ENCODE measurements at places on chromosomes 2 and 18. TPM values are rescaled to one million over a fixed set of nuclear protein-coding genes. Genes with fewer than 3 reads are reported as not detected.

- no peak for DNase-seq
These were observed 1.2 kb downstream of the RAB12 start for GRCh38 chr18:8610459-8610851.

GRCh38 chr18:47752796-47753645 is 177.4 kb downstream of the SMAD2 start:
- DNase-seq, result no peak

Gene ASPRV1
- 5.6 TPM for total RNA-seq

DNA sequence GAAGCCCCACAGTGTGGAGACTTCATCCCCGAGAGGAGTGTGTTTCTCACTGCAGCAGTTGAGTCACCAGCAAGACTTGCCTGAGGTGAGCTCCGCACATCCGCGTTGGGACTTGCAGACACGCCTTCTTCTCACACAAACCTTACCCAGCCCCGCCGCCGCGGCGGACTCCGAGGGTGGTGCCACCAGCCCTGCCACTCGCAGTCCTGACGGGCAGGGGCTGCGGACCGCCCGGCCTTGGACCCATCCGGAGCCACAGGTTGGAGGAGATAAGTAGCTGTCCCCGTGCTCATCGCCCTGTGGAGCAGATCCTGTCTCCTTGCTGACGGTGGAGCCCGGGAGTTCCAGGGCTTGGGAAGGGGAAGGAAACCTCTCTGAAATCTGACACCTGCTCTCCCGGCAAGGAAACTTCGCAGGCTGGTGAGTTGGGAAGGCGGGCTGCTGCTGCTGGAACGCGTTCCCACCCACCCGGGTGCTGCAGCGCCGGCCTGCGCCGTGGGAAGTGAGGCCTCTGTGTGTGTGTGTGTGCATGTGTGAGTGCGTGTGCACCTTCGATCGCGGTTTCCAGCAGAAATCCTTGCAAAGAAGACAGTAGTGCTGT is at the start of gene RAB27B:
RAB27B (plus strand) TSS at position 197 of the 601 bp plus-strand sequence. CDS start 49,109 bp downstream, outside the sequence.
- peak; percentile 66 for DNase-seq

Gene CCDC148
- total RNA-seq, result 2.9 TPM

- no peak for DNase-seq
These were observed 171.6 kb upstream of the SETBP1 start for GRCh38 chr18:44509048-44509447.

Gene FIGN
- 22.2 TPM for total RNA-seq

All from sciatic nerve (tissue), 2 donors.